Ascending aorta (tissue), 2 donors: ENCODE measurements at places on chromosomes 3 and 15.

DNA sequence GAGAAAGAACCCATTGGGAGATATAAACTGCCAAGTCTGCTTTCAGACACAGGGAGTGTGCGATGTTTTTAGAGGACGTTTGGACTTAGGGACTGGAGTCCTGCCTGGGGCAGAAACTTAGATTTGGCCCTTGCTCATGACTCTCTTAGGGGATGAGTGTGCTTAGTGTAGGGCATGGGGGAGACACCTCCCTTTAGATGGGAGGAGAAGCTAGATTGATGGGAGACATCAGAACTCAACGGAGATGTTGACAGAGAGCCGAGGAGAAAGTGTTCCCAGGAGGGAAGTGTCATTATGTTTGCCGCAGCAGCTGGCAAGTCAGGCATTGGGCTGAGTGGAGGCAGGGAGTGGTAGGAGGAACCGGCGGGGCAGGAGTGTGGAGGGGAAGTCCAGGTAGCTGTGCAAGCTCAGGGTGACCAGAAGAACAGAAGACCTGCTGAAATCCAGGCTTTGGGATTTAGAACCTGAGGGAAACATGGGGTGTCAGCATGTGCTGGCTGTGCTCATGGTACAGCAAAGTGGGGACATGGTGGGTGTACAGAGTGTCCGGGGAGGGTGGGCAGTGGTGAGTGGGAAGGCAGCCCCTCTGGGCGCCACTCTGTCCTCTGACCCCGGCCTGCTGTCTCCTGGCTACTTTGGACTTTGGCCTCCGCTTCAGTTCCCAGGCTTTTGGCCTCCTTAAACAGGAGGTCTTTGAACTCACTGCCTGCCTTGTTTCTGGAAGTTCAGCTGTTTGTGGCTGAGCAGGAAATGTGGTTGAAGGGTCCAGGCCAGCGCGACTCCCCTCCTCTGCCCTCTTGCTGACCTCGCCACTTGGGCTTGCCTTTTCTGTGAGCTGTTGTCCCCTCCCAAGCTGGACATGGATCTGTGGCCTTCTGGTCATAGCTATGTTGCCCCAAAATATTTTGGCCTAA is 324.0 kb upstream of the LRRFIP2 start:
- DNase-seq, result no peak

DNA sequence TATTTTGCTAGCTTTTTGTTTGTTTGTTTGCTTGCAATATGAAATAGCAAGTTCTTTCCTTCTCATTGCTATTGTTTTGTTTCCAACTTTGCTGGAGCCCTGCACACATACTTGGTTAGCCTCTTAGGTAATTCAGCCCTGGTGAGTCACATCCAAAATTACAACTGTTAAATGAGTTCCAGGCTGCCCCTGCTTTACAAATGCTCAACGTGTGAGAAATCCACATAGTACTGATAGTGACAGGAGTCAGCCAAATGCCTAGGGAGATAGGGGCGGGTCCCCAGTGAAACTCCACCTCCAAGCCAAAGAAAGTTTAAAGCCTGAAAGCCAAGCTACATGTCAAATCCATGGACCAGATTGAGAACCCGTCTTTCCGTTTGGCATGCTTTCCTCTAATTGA is 81.3 kb upstream of the RNF7 start:
- no peak for DNase-seq

DNA sequence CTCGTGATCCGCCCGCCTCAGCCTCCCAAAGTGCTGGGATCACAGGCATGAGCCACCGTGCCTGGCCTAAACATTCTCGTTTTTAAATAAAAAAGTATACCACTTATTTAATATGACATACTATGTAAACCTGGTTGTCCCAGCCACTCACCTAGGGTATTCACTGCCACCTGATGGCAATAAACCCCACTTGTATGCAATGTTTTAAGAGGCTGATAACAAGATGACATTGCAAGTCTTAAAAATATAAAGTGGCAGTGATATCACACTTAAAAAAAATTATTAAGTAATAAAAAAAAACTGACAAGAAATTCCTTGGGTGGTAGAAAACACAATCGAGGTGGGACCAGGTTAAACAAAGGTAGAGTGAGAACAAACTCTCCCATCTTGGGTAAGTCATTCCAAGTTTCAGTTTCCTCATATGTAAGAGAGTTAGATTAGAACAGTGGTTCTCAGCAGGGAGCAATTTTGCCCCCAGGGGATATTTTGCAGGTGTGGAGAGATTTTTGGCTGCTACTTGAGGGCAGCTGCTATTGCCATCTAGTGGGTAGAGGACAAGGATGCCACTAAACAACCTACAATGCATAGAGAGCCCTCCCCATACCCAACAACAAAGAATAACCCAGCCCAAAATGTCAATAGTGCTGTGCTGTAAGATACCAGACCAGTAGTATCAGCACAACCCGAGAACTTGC is 14.5 kb downstream of the ARF4 start:
- DNase-seq, result no peak

DNA sequence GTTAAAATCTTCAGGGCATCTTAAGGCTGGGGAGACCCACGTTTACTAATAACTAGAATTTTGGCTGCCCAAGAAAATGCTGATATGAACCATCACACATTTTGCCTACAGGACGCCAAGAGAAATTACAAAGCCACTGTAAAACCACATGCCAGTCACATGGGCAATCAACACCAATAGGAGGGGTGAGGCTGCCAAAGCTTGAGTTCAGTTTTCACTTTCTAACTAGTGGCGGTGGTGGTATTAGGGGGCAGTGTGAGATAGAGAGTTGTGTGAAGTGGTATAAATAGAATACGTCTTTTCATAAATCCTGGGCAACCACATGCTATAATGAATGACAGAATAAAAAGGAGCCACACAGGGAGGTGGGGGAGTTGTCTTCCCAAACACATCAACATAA is 147.3 kb downstream of the WNT5A start:
- no peak for DNase-seq

GRCh38 chr3:39707314-39707909 is 102.0 kb upstream of the MYRIP start:
- DNase-seq, result no peak

DNA sequence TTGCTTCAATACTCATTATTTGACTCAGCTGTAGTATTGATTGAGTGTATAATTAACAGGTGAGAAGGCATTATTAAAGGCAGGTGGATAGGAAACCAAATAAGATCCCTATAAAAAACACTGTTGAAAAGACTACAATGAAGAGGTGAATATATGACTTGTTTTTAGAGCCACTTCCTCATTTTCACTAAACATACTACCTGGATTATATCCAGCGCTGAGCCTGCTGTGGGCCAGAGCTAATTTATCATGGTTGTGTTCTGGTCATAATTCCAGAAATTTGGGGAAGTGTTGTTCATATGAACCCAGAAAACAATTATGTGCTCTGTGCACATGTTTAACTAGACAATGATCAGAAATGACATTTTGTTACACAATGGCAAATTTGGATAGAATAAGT is 235.3 kb upstream of the MME start:
- DNase-seq, result no peak

DNA sequence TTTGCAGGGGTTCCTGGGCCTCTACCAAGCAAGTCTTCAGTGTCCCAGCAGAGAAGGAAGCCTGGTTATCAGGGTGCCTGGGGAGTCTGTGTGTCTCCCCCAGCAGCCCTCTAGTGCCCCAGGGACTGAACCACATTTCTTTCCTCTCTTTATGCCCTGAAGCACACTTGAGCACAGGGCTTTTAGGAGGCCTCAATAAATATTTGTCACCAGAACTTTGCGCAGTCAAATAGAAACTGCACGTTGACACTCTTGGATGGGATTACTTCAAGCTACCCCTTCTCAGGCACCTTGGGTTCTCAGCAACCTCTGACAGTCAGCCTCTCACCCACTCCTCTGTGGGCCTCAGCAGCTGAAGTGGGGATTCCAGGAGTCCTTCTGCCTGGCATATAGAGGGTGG is 226.6 kb upstream of the HES1 start:
- DNase-seq, result no peak

- DNase-seq, result no peak
Measured at GRCh38 chr3:175865724-175866123, 1006.6 kb downstream of the NAALADL2 start.

DNA sequence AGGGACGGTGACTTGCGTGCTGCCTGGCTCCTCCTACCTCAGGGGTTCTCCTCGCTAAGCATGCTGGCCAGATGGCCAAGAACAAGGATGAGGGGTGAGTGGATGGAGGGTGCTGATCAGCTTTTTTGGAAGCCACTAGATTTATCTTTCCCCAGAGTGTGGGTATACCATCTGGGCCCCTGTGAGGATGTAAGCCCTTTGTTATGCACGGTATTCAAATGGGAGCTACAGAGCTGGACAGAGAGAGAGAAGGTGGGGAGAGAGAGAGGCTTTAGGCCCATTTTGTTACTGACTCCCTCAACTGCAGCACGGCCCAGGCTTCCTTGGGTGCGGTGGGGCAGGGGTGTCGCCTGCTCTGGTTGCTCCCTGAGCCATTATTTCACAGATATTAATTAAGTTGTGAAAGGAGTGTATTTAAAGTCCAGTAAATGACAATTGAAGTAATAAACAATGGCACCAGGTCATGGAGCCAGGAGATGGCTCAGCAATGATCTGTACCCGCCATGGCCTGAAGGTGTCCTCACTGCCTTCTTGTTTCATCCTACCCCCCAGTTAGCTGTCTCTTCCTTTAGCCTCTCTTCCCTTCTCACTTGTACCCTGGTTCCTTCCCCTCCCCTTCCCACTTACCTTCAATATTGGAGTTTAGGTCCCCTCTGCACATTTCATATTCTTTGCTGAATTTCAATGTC is 158.0 kb downstream of the CLSTN2 start:
- DNase-seq, result no peak

- DNase-seq, result peak; percentile 14
Measured at GRCh38 chr15:42273900-42274701, 868 bp upstream of the TMEM87A start.

DNA sequence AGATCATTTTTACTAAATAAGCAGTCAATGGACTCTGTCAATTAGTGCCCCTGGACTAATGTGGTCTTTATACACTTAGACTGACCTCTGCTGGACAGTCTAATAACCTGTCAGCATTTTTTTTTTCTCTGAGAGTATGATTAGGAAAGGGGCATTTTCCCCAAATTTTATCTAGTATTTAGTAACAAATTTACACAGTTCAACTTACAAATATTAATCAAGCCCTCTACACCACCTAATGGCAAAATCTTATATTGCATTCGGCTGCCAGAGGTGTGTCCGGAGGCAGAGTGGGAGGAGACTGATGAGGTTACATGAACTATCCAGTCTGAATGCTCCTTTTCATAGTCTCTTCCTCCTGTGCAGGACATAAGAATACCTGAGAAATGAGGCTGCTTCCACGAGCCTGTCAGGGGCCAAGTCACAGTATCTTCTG is 36.0 kb upstream of the COLQ start:
- no peak for DNase-seq

- peak; percentile 85 for DNase-seq
Measured at GRCh38 chr15:93087825-93088199, 1.2 kb downstream of the RGMA start.

- DNase-seq, result peak; percentile 53
Measured at GRCh38 chr15:31216215-31216911, 110.3 kb upstream of the KLF13 start.

DNA sequence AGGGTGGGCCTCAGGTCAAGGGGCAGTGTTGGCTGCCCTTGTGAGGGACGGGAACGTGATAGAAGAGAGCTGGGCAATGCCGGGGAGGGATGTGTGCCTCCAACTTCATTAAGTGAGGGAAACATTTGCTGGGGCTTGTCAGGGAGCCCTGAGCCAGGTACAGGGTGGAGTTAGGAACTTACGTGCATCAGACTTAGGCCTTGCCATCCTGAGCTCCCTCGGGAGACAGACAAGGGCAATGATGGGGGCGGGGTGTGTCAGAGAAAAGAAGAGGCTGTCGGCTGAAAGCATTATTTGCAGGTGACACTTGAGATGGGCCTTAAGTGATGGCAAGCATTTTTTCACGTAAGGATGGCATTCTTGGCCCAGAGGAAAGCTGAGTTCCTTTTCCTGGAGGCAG is 1.6 kb downstream of the FAM131A start:
- DNase-seq, result no peak

GRCh38 chr3:196082619-196082971 is 705 bp upstream of the TFRC start:
- DNase-seq, result no peak

DNA sequence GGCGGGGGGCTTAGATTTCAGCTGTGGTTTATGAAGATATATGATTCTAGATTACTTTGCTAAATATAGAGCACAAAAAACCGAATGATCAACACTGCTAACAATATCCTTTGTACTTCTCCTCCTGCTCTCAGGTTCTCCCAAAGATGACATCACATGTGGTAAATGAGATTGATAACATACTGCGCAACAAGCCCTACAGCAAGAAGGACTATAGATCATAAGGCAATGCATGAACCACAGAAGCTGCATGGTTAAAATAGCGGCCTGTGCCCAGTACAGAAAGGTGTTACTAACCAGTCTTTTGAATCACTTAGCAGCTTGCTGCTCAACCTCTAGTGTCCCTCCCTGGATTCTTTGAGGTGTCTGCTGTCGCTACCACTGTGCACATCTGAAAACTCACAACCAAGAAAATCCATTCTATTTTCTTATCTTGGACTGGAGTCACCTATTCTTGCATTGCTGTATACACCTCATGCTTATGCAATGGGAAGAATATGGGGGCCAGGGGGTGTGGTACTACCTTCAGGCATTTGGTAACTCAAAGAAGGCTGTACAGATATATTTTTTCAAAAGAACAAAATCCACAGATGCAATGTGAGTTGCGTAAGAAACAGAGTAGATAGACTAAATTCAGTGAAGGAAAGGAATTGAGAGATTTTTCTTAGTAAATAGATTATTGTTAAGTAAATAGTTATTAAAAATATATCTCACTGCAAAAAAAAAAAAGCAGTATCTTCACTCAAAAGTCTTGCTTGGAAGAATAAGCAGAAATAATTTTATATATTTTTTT is 18.2 kb downstream of the SSR3 start:
- no peak for DNase-seq

DNA sequence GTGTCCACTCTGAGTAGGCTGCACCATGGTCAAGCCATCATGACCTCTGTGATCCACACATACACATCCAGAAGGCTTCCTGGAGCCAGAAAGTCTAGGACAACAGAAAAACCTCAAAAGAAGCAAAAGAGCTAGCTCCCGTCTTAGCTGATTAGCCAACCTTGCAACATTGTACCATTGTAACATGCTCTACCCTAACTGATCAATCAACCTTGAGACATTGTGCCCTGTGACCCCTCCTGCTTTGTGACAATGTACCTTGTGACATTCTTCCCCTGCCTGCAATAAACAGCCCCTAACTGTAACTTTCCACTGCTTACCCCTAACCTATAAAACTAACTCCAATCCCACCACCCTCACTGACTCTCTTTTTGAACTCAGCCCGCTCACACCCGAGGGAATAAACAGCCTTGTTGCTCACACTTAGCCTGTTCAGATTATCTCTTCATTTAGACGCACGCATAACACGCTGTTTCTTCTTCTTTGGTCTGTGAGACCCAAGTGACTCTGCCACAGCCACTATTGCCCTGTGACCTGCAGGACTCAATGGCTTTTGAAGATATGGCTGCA is 1104.6 kb downstream of the OTOL1 start:
- no peak for DNase-seq

- no peak for DNase-seq
Measured at GRCh38 chr15:62521396-62521795, 356.3 kb upstream of the C2CD4B start.

- DNase-seq, result no peak
Measured at GRCh38 chr15:68463444-68463843, 31.5 kb upstream of the ITGA11 start.
